ENCODE measurements at places on chromosomes 7 and 10.
A peak's percentile ranks its signal among the peaks of the same experiment; 100 is the strongest.

- DNase-seq, result no peak
Observed at GRCh38 chr10:97180986-97181385, 4.8 kb downstream of the SLIT1 start.

DNA sequence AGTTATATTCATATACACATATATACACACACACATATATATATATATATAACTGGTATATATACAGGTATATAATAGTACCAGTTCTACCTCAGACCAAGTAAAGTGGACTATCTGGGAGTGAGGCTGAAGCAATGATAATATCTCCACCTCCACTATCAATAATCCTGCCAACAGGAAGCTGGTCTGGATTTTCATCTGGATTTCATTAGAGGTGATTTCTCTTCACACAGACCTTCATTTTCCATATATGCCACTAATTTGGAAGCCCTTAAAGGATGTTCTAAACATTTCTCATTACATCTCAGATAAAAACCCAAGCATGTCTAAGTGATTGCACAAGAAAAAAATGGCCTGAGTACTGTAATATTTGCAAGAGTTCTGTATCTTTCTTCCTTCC, 1.7 kb upstream of the SLC35B4 start:
- no peak for DNase-seq

- DNase-seq, result peak; percentile 63
Observed at GRCh38 chr7:4682621-4683042, 537 bp downstream of the FOXK1 start.

GRCh38 chr7:94997547-94997946, 90.2 kb downstream of the PPP1R9A start:
- DNase-seq, result no peak

DNA sequence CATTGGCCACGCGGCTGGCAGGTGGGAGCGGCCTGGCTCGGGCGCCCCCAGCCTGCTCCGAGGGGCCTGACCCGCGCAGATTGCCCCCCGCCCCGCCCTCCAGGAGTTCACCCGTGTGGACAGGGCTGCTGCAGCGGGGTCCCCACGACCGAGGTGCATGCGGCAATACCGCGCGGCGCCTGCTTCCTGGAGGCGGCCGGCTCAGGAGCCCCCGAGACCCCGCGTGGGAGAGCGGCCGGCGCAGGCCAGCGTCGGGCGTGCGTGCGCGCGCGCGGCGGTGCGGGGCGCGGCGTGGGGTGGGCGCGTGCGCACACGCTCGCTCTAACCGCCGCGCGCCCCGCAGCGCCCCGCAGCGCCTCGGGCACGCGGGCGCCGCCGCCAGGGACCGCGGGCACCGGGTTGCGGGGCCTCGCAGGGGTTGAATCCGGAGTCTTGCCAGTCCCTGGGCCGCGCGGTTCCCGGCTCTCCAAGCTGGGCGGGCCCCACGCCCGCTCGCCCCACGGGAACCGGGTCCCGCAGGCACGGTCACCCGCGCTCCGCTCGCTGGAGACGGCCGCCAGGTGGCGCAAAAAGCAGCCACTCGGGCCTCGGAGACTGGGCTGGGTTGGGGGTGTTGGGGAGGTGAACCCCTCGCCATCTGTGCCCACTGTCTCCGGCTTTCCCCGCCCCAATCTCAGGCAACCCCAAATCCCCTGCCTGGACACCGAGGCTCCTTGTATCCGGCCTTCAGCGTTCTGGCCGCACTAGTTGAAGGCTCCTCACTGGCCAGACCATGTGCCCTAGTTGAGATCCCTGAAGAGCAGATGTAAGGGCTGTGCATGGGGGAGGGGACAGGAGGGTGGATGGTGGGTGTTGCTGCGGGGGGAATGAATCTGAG, 1.3 kb upstream of the ACHE start:
- DNase-seq, result peak; percentile 75

GRCh38 chr7:90262438-90262837, 17.5 kb downstream of the CFAP69 start:
- no peak for DNase-seq

DNA sequence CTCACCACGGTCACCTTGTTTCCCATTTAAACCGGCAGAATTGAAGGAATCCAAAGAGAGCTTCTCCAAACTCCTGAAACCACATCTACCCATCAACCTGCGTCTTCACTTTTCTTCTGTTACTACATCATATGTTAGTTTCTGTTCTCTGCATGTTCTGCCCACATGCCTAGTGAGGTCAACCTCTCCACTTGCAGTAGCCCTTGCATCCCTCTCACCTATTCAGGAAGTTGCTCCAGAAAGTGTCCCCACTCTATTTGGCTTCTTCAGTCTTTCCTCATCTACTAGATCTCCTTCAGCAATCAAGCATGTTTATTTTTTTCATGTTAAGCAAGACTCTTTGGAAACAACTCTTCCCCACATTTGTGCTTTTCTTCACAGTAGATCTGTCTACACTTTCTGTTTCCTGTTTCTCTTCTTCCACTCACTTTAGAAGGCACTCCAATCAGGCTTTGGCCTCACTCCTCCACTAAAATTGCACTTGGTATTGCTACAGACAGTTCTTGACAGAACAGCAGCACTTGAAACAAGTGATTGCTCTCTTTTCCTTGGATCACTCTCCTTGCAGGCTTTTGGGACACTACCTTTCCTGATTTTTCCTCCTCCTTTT, 7.5 kb downstream of the SAMD9L start:
- no peak for DNase-seq

DNA sequence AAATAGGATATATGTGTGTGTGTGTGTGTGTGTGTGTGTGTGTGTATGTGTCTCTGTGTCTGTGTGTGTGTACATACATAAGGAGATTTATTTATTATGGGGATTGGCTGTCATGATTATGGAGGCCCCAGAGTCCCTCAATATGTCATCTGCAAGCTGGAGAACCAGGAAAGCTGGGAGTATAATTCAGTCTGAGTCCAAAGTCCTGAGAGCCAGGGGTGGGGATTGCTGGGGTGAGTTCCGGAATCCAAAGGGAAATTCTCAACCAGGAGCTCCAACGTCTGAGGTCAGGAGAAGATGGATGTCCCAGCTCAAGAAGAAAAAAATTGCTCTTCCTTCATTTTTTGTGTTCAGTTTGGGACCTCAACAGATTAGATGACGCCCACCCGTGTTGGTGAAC, 50.7 kb upstream of the PLPP4 start:
- no peak for DNase-seq

GRCh38 chr7:42831006-42831717, 80.7 kb downstream of the C7orf25 start:
- DNase-seq, result no peak

- no peak for DNase-seq
Observed at GRCh38 chr10:100265821-100266485, 1.5 kb downstream of the CWF19L1 start.

GRCh38 chr10:9018195-9019173, 964.0 kb downstream of the GATA3 start:
- no peak for DNase-seq

DNA sequence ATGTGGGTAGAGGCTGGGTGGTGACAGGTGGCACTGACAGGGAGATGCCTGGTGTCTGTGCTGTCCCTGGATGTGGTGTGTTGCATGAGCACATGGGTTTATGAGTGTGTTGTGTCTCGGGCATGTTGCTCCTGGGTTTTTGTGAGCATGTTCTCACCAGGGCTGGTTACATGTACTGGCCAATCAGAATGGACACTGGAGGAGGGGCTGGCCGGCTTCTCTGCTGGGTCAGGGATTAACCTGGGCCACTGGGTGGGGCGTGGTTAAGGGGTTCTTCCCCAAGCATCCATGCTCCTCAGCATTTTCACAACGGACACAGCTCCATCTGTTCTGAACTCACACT, 20.8 kb upstream of the VOPP1 start:
- DNase-seq, result no peak

DNA sequence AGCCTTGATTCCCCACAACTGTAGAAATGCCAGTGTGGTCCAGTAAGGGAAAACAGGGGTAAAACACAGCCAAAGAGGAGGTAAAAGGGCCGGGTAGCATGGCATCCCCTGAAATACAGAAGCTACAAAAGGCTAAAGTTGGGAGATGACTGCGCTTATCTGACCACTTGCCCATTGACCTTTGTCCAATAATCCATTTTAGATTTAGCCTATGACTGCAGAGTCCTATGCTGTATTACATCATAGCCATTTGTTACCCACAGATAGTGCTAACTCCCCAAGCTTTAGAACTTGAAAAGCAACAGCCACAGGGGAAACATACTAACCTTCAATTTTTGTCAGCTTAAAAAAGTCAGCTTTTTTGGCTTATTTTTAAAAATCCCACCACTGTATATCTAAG, 26.2 kb downstream of the MTPN start:
- no peak for DNase-seq

GRCh38 chr10:13989616-13990015, 341.1 kb downstream of the FRMD4A start:
- no peak for DNase-seq

Data from ecto neural progenitor cell (in vitro differentiated cells).